ENCODE measurements at places on chromosomes 1 and 21.
A peak's percentile ranks its signal among the peaks of the same experiment; 100 is the strongest.

GRCh38 chr1:30366911-30367310 is 356.5 kb downstream of the MATN1 start:
- no peak for DNase-seq

DNA sequence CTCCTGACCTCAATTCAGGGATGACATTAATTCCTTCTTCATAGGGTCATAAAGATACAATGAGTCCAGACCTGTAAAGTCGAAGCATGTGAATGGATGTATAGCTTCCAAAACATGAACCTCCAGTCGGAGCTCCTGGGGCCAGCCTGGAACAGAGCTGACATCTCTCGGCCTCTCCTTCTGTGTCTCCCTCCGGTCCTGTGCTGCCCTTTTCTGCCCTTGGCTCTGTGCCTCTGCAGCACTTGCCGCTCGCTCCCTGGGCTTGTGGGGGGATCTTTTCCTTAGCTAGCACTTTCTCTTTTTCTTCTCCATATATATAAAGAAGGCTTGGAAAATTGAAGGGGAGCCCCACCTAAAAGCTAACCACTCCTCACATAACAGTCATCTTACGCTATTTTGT is 42.5 kb downstream of the TMCC2 start:
- DNase-seq, result no peak

GRCh38 chr1:225998560-225999226 is 450 bp downstream of the SDE2 start:
- DNase-seq, result no peak

GRCh38 chr1:159084152-159084551 is 7.6 kb upstream of the AIM2 start:
- DNase-seq, result no peak

GRCh38 chr1:95084317-95085176 is 11.8 kb upstream of the ALG14 start:
- DNase-seq, result peak; percentile 11

- no peak for DNase-seq
Observed at GRCh38 chr1:157101149-157101548, 1.5 kb upstream of the ETV3L start.

GRCh38 chr1:62778208-62778607 is 5.7 kb upstream of the ATG4C start:
- DNase-seq, result no peak

DNA sequence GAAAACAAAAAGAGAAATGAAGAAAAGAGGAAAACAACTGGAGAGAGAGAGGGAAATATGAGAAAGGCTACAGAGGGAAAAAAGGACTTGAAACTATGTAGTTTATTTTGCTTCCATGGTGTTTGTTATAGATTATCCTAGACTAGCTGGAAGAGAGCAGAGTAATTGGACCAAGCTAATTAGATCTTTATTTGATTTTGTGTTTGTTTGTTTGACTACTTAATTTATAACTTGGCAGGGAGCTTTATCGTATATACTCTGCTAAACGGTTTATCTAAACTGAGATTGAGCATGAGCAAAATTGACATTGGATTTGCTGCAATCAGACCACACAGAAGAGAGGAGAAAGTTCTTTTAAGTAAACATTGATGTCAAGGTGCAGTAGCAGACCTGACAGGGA is 443.8 kb upstream of the USP24 start:
- no peak for DNase-seq

GRCh38 chr1:164760569-164760968 is 201.6 kb downstream of the PBX1 start:
- DNase-seq, result no peak

DNA sequence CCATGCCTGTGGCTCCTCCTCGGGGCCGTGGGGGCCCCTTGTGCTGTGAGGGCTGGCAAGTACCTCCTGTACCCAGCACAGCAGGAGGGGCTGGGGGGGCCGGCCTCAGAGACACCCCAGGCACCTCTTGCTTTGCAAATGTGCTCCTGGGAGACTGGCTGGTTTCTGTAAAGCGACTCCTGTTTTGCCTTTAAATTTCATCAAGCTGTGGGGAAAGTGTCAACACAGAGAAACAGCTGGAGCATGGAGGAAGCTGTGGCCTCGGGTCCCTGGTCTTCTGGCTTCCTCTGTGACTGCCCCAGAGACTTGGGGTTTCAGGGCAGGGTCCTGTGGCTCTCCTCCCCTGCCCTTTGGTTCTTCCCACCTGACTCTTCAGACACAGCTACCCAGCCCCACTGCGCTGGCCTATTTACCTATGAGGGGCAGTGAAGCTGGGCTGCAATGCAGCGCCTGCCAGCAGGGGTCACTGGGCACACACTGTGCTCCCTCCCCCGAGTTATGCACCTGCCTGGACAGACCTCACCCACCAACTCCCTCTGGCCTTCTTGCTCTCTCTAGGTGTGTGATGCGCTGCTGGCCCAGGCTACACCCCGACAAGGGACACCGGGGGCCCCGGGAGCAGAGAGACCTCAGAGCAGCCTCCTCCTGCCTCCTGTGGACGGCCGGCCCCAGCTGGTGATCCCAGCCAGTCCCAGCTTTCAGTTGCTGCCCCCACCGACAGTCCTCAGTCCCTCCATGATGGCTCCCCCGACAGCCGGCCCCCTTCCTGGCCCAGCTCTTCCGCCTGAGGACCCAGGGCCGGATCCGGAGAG is 17.6 kb upstream of the PEX10 start:
- no peak for DNase-seq

GRCh38 chr1:247716546-247716945 is at the start of gene OR6F1:
Gene OR6F1, minus strand, starts transcription at chr1:247716646. Its CDS starts 3,891 bp downstream, at chr1:247712755.
- no peak for DNase-seq

GRCh38 chr1:210707300-210708240 is 378.9 kb downstream of the HHAT start:
- no peak for DNase-seq

DNA sequence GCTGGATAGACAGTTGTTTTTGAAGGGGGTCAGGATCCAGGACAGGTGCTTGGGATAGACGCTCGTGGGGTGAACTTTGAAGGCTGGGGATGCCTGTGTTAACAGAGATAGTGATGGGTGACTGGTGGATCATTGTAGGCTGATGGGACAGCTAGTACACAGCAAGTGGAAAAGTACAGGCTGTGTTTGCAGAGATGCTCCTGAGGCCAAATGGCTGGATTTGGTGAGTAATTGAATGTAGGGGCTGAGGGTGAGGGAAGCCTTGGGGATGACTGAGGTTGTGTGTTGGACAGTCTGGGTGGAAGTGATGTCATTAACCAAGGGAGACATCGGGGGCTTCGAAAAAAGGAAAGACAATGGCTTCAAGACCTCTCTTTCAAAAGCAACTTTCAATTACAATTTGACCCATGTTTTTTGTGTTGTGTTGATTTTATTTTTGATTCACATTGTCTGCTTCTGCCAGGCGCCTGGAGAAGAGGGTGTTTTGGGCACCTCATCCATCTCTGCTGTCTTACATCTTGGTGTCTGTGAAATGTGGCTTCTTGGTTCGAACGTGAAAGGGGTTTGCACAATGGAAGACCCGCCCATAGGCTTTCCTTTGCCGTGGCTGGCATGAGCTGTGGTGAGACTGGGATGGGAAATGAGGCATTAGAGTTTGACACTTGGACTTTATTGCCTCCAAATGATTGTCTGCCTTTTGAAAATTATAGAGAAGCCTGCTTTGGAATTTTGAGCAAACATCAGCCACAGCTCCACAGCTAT is 147.5 kb downstream of the FOXD2 start:
- no peak for DNase-seq

DNA sequence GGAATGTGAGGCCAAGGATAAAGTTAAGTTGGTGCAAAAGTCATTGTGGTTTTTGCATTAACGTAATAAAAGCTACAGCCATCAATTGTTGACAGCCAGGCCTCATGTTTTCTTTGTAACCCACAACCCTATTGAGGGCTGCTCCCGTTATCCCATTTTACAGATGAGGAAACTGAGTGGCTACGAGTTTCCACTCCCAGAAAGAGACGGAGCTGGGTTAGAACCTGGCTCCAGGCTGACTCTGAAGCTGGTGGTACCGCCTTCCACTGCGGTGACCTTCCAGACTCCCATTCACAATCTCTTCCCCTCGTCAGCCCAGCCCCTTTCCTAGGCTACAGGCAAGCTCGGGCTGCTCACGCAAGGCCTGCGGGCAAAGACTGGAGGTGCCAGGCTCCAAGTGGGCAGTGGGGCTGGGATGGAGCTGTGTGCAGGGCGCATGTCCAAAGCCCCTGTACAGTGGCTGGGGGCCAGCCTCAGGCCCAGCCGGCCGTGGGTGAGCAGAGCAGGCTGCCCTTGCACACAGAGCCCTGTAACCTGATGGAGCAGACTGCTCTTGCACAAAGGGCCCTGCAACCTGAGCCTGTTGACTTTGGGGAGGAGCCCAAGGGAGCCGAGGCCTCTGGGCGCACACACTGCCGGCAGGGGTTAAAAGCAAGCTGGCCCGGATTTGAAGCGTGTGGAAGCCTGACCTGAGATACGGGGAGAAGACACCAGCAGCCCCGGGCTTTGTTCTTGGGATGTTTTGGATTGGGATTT is 97.4 kb upstream of the TMPRSS2 start:
- DNase-seq, result no peak

GRCh38 chr1:193308438-193308837 is 122.0 kb upstream of the B3GALT2 start:
- DNase-seq, result no peak

GRCh38 chr21:25904044-25904695 is 169.4 kb downstream of the GABPA start:
- DNase-seq, result no peak

GRCh38 chr1:153796786-153797659 is 21.8 kb downstream of the SLC27A3 start:
- peak; percentile 61 for DNase-seq

GRCh38 chr21:42172596-42173483 is 46.1 kb upstream of the ABCG1 start:
- no peak for DNase-seq

DNA sequence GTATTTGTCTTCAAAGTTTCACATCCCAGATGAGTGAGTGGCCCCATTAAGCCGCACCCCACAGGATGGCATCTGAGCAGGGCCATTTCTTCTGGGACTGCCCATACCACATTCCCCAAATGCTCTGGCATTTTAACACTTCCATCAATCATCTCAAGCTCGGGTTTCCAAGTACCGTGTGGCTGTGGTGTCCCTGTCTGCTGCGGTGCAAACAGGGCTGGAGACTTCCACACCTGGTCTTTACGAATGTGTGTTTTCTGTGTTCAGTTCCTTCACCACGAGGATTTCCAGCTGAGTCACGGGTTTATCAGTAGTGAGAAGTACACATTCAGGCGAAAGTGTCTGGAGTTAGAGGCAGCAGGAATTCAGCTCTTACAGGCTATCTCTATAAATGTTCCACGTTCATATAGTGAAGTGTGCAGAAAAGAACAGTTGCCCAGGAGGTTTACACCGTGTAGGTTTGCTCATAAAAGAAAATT is 195.2 kb downstream of the RHOU start:
- no peak for DNase-seq

DNA sequence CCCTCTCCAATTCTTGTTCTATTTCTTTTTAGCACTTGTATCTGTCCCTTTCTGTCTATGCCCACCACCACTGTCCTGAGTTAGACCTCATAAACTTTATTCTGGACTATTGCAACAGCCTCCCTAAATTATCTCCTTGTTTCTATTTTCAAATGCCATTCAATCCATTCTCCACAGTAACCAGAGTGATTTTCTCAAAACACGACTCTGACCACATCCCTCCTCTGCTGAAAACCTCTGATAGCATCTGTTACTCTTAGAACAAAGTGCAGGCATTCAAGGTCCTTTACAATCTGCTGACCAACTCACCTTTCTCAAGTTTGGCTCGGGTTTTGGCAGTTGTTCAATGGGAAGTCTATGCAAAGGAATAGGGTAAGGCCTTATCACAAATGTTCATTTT is 22.8 kb upstream of the GPX7 start:
- DNase-seq, result no peak

GRCh38 chr1:170284951-170285350 is 139.2 kb downstream of the NTMT2 start:
- no peak for DNase-seq

DNA sequence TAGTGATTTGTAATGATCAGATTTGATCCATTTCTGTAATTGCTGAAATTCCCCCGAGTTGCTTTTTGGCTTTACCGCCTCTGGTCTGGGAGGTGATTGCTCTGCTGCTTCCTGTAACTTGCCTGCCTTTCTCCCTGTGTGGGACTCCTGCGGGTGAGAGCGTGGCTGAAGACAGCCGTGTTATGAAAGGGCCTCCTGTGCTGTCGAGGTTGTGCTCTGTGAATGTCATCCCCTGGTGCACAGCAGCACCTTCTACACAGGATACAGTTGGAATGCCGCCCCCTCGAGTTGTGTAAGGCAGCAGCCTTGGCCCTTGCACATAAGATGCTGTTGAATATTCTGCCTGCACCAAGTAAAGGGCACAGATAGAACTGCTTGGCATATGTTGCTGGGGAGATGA is 5.9 kb downstream of the SOD1 start:
- DNase-seq, result no peak

DNA sequence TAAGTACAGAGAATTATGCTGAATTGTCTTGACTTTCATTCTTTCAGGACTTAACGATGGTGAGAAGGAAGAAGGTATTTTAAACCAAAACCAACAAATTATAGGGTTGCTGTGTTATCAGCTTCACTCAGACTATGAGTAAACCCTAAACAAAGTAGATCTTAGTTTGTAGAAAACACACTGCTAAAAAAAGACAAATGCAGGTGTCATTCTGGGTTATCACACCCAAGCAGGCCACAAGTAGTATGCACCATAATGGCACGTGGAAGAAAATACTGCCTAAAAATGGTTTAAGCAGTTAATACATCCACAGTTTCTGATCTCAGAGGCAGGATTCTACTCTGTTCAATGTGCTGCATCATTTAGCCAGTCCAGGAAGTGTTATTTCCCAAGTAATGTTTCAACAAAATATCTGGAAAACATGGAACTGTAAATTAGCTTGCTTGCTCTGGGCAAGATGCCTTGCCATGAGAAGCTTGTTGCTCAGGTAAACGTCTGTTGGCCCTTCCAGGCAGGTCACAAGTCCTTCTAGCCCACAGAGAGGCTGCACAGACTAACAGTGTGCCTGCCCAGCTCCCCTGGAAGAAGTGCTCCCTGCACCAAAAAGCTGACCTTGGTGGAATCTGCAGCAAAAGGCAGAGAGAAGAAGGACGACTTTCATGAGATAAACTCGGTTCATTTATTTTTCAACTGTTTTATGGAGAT is 4.1 kb downstream of the DIPK1A start:
- DNase-seq, result no peak

DNA sequence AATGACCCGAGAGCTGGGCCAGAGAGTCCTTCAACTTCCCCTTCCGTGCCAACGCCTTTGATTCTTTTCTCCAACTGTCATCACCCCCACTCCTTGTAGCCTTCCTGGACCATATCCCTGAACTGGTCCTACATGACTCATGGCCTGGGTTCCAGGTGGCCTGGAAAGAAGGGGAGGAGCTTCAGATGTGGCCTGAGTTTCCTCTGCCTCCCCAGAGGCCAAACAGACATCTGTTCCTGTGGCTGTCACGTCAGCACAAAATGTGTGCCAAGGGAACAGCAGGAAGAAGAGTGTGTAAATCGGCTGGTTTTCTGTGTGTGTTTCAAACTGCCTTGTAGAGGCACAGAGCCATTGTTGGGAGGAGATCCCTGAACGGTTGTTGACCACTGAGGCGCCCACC is 24.9 kb upstream of the KIRREL1 start:
- DNase-seq, result no peak

- no peak for DNase-seq
Observed at GRCh38 chr1:44707112-44707881, 23.7 kb downstream of the RNU5D-1 start.
